ENCODE measurements at places on chromosomes 6 and 20. TPM values are rescaled to one million over a fixed set of nuclear protein-coding genes. Genes with fewer than 3 reads are reported as not detected.
A peak's percentile ranks its signal among the peaks of the same experiment; 100 is the strongest.

PHF1 gene
- 73.9 TPM for total RNA-seq

EEF1A2 gene
- total RNA-seq: 21.0 TPM

- H3K27ac ChIP-seq: no peak overlapping the region
- no peaks in the 10 kb centered on the region for H3K27me3 ChIP-seq
- no peaks in the 10 kb centered on the region for H3K4me1 ChIP-seq
- H3K4me3 ChIP-seq: no peak overlapping the region
- no peak for DNase-seq
- no peaks in the 10 kb centered on the region for H3K36me3 ChIP-seq
These were observed 10.3 kb downstream of the SLC22A3 start for GRCh38 chr6:160358225-160359119.

DNA sequence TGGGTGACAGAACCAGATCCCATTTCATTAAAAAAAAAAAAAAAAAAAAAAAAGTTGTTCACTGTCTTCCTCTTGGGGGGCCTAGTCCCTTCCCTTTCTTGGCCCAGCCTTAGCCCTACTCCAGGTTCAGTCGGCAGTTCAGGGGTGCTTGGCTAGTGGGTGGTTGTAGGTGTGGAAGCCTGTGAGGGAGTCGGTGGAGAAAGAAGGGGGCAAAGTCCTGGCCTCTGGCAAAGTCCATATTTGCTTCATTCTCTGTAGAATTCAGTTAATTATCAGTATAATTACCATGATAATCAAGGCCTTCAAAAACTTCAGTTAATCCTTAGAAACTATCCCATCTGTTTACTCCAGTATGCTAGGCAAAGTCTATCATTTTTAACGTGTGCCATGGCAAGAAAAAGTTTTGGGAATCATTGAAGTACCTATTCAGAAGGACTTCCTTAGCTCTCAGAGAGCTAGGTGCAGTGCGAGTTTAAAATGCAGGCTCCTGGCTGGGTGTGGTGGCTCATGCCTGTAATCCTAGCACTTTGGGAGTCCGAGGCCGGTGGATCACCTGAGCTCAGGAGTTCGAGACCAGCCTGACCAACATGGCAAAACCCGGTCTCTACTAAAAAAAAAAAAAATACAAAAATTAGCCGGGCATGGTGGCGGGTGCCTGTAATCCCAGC lies 205.7 kb upstream of the ARG1 start:
- H3K4me1 ChIP-seq: peaks cover 19% of the 10 kb centered on the region
- peak overlapping the region; percentile 80 for H3K27ac ChIP-seq
- no peaks in the 10 kb centered on the region for H3K27me3 ChIP-seq
- H3K36me3 ChIP-seq: no peaks in the 10 kb centered on the region
- DNase-seq: no peak
- H3K4me3 ChIP-seq: no peak overlapping the region

- no peak overlapping the region for H3K4me3 ChIP-seq
- peaks cover 98% of the 10 kb centered on the region for H3K4me1 ChIP-seq
- H3K36me3 ChIP-seq: no peaks in the 10 kb centered on the region
- DNase-seq: no peak
- H3K27me3 ChIP-seq: no peaks in the 10 kb centered on the region
These were observed 18.0 kb downstream of the FOXO3 start for GRCh38 chr6:108578595-108579327.

- no peak for DNase-seq
- no peaks in the 10 kb centered on the region for H3K27me3 ChIP-seq
- no peak overlapping the region for H3K27ac ChIP-seq
These were observed 7.3 kb downstream of the TFAP2D start for GRCh38 chr6:50720623-50721022.

GRCh38 chr20:7540923-7541322 lies 399.3 kb downstream of the HAO1 start:
- H3K27me3 ChIP-seq: no peaks in the 10 kb centered on the region
- H3K4me1 ChIP-seq: no peaks in the 10 kb centered on the region
- H3K36me3 ChIP-seq: no peaks in the 10 kb centered on the region

- H3K27ac ChIP-seq: no peak overlapping the region
- no peak overlapping the region for H3K4me3 ChIP-seq
- no peak for DNase-seq
- H3K27me3 ChIP-seq: no peaks in the 10 kb centered on the region
- no peaks in the 10 kb centered on the region for H3K36me3 ChIP-seq
These were observed 86.8 kb downstream of the RPP40 start for GRCh38 chr6:4916954-4917561.

DNA sequence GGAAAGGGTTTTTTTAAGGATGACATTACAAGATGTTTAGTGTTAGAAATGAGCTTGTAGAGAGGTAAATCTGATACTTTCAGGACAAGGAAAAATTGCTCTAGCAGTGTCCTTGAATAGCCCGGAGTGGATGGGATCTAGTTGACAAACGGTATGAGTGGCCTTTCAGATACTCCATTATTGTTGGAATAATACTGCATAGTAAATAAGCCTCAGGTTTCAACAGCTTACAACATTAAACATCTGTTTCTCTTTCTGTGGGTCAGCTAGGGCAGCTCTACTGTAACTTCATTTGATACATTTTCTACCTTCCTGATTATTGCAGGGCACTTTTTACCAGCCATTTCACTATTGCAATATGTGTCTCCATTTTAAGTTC lies 118.0 kb downstream of the B3GAT2 start:
- H3K36me3 ChIP-seq: no peaks in the 10 kb centered on the region
- H3K27me3 ChIP-seq: no peaks in the 10 kb centered on the region
- no peaks in the 10 kb centered on the region for H3K4me1 ChIP-seq
- no peak overlapping the region for H3K27ac ChIP-seq
- H3K4me3 ChIP-seq: no peak overlapping the region

GRCh38 chr20:47334022-47334551 lies 22.4 kb downstream of the ZMYND8 start:
- peaks cover 17% of the 10 kb centered on the region for H3K4me1 ChIP-seq
- H3K36me3 ChIP-seq: no peaks in the 10 kb centered on the region
- no peak for DNase-seq
- no peak overlapping the region for H3K4me3 ChIP-seq

DNA sequence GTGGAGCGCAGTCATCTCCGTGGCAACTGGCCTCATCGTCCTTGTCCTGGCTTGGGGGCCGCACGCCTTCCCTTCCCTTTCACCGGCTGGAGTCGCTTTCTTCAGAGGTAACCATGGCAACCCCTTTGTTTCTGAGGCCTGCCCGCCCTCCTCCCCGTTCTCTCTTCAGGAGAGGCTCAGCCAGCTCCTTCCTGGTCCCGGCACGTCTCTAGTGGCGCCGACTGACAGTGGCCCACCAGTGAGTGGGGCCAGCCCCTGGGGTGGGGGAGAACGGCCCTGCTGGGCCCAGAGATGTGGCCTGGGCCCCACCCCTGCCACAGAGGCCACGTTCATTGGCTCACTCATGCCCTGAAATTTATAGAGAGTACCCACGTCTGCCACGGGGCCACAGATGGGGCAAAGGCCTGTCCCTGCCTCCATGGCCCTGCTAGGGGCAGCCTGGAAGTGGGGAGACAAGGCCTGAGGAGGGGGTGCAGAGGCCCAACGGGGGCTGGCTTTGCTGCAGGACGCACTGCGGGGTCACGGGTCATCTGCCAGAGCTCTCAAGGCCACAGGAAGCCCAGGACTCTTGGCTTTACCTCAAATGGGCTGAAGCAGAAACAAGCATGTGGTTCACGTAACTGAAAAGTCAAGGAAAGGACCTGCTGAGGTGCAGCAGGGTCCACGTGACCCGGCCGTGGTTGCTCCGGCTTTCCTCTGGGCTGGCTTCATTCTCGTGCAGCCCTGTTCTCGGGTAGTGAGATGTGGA lies 1.4 kb upstream of the OSBPL2 start:
- H3K27ac ChIP-seq: no peak overlapping the region
- H3K27me3 ChIP-seq: no peaks in the 10 kb centered on the region
- no peaks in the 10 kb centered on the region for H3K36me3 ChIP-seq

DNA sequence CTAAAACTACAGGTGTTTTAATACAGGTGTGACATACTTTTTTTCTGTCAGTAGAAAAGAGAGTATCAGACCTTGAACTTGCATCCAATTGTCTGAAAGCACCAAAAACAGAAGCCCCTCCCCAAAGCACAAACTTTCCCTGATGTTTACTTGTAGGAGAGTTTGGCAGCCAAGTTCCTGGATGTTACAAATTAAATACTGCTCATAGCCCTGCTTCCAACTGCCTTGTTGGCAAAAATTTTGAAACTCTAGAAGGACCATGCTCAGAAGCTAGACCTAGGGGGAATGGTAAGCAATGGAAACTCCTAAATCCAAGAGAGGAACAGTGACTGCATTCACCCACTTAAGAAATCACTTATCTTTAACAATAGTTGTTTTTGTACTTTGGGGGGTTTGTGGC lies 17.0 kb upstream of the ARG1 start:
- H3K36me3 ChIP-seq: no peaks in the 10 kb centered on the region
- no peak for DNase-seq
- H3K27ac ChIP-seq: no peak overlapping the region
- no peaks in the 10 kb centered on the region for H3K4me1 ChIP-seq
- H3K4me3 ChIP-seq: no peak overlapping the region

DNA sequence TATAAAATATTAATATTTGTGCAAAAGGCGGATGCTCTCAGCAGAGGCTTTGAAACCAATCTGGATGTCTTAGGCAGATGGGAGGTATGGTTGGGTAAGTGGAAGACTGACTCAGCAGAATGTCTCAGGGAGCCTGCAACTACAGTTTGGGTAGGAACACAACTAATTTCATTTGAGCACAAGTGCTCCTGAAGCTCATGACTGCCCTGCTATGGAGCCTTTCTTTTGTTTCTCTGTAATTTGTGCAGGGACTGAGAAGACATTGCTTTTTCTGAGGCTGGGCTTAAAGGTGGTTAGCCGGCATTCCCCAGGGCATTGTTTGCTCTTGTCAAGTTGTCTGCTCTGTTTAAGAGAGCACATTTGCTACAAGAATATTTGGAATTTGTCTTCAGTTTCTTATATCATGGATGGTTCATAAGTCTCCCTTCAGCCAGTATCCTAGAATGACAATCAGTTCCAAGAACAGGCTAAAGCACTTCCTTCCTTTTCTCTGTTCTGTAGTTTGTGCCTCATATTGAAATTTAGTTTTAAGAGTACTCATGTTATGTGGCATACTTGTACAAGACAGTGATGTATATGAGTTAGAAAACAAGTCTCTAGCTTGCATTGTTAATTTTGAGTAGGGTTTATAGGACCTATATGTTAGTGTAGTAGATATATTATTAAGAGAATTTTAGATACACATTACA lies 208.3 kb downstream of the ZFAND3 start:
- H3K36me3 ChIP-seq: no peaks in the 10 kb centered on the region
- no peak overlapping the region for H3K27ac ChIP-seq
- no peak for DNase-seq
- peaks cover 5% of the 10 kb centered on the region for H3K4me1 ChIP-seq

DNA sequence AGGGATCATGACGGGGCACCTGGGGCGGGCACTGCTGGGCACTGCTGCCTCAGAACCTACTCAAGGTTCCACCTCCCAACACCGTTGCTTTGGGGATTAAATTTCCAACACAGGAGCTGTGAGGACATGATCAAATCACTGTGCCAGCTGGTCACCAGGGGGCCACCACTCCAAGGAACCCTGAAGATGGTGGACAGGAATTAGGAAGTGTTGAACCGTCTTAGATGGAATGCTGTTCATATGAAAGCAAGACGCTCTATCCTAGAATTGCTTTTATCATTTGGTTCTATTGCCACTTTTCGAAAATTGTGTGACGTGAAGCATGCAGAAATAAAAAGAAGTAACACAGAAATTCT lies 140.3 kb downstream of the DLL1 start:
- no peak for DNase-seq
- no peaks in the 10 kb centered on the region for H3K36me3 ChIP-seq
- H3K4me1 ChIP-seq: peaks cover 18% of the 10 kb centered on the region
- no peak overlapping the region for H3K27ac ChIP-seq

- no peak for DNase-seq
- no peak overlapping the region for H3K27ac ChIP-seq
- no peaks in the 10 kb centered on the region for H3K4me1 ChIP-seq
- no peaks in the 10 kb centered on the region for H3K27me3 ChIP-seq
- no peak overlapping the region for H3K4me3 ChIP-seq
These were observed 126.0 kb downstream of the RNASET2 start for GRCh38 chr6:166830185-166830890.

- H3K36me3 ChIP-seq: no peaks in the 10 kb centered on the region
- H3K4me3 ChIP-seq: no peak overlapping the region
- no peak for DNase-seq
- H3K27me3 ChIP-seq: no peaks in the 10 kb centered on the region
- H3K4me1 ChIP-seq: peaks cover 4% of the 10 kb centered on the region
These were observed 39.6 kb downstream of the ADAT2 start for GRCh38 chr6:143410859-143411270.

RAB22A gene
- 9.1 TPM for total RNA-seq

- H3K4me3 ChIP-seq: no peak overlapping the region
- no peaks in the 10 kb centered on the region for H3K36me3 ChIP-seq
- H3K4me1 ChIP-seq: no peaks in the 10 kb centered on the region
- H3K27me3 ChIP-seq: no peaks in the 10 kb centered on the region
These were observed 15.9 kb downstream of the TMEM200A start for GRCh38 chr6:130381459-130382380.

- H3K27me3 ChIP-seq: no peaks in the 10 kb centered on the region
- DNase-seq: no peak
- no peaks in the 10 kb centered on the region for H3K36me3 ChIP-seq
These were observed 9.3 kb downstream of the CARMIL1 start for GRCh38 chr6:25288518-25288917.

TRIM39 gene
- total RNA-seq: 15.8 TPM

DNA sequence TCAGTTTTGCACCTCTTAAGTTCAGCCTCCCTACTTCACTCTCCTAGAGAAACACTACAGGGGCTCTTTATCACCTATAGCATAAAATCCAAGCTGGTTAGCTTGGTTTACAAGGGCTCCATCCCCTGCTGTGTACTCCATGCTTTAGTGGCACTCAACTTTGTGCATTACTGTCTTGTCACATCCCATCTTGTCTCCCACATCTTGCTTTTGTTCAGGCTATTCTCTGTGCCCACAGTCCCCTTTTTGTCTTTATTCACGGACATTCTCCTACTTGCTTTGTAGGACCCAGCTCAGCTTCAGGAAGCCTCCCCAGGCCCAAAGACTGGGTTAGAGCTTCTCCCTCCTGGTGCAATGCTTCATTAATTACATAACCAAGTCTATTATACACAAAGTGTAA lies 107.9 kb upstream of the SPACA1 start:
- peaks cover 3% of the 10 kb centered on the region for H3K4me1 ChIP-seq
- no peak overlapping the region for H3K4me3 ChIP-seq
- no peak overlapping the region for H3K27ac ChIP-seq
- no peaks in the 10 kb centered on the region for H3K36me3 ChIP-seq

DNA sequence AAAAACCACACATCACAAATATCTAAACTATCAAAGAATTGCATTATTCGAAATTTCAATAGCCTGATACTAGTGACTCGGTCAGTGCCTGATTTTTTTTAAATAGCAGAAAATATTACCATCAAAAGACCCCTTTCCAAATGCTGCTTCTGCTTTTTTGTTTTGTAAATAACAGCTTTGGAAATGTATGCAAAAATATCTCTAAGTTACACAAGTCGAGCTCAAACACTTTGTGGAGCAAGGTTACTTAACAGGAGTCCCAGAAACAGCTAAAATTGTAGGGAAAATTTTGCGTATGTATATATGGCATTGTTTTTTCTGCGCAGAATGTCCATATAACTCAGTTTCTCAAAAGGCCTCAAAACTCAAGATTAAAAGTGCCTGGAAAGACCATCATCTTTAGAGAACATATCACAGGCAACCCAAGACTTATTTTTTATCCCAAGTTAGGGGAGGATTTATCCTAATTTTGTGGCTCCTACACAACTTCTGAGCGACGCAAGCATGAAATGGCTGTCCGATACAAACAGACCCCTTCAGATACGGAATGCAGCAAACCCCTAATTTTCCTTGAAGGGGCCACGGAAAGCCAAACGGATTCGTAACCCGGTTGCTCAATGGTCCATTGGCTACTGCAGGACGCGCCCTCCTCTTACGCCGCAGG lies 1.3 kb downstream of the CEP85L start:
- H3K27ac ChIP-seq: peak overlapping the region; percentile 76
- no peaks in the 10 kb centered on the region for H3K27me3 ChIP-seq
- H3K36me3 ChIP-seq: no peaks in the 10 kb centered on the region
- peak; percentile 54 for DNase-seq
